CD8-positive, alpha-beta memory T cell (primary cell): ENCODE measurements at places on chromosomes 4 and X. TPM values are rescaled to one million over a fixed set of nuclear protein-coding genes. Genes with fewer than 3 reads are reported as not detected.

Gene HSFX2
- not detected for polyA plus RNA-seq

Gene JCHAIN
- not detected for polyA plus RNA-seq

DNA sequence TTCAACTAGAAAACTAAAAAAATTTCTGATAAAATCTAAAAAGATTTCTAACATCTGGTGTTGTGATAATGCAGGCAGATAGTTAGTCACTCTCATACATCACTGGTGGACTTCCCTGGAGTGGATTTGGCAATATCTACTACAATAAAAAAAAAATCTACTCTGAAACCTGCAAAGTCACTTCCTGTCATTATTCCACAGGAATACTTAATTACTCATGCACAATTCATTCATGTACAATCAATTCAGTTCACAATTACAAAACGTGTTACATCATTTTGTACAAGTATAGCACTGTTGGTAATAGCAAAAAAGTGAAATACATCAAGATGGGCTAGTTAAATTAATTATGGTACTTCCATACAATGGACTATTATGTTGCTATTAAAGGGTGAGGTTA is 16.5 kb upstream of the RHOH start:
- no peak for DNase-seq

Gene AVPR2
- polyA plus RNA-seq: not detected

Gene ARR3
- not detected for polyA plus RNA-seq

DNA sequence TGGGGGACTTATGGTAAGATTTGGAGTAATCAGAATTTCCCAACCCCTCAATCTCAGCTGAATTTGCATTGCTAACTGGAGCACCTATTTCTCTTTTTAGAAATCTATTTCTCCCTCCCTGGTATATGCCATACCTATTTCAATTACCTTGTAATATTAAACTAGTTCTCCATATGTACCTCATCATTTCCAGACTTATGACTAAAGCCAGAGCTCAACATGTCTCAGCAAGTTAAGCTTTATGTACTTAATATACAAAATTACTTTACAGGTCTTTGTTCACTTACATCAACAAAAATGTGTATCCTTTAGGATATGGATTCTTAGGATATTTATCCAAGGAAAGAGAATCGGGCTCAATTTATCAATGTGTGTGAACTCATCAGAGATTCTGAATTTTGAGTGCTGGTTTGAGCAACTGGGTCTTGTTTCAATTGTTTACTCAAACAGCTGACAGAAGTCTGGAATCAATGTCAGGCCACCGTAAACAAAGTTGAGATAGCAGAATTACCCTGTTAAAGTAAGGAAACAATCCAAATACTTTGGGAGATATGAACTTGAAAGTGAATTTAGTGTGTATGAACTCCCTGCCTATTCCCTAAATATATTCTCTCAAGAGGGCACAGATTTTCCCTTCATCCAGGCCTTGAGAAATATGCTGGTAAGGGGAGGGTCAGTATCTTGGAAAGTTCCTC is 199.6 kb downstream of the VEGFC start:
- DNase-seq: no peak

DNA sequence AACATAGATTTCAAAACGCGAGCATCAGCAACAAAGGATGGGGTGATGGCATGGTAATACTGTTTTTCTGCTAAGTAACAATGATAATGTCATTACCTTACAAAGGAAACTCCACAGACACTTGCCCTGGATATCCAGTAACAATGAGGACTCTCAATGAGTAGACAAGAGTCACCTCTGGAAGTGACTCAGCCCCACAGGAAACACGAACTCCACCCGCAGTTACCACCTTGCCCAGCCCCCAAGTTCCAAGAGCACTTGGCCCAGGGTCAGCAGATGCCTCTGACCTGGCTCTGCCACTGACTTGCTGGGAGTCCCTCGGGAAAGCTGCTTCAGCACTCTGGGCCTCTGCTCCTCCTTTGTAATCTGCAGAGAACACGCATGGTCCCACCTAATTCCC is 110.3 kb upstream of the MAP3K15 start:
- DNase-seq: peak; percentile 11

Gene ALB
- not detected for polyA plus RNA-seq

- DNase-seq: no peak
Measured at GRCh38 chr4:12595986-12596385, 888.2 kb downstream of the RAB28 start.

Gene ARX
- not detected for polyA plus RNA-seq

GRCh38 chr4:129531253-129531652 is 435.3 kb downstream of the C4orf33 start:
- DNase-seq: no peak

DNA sequence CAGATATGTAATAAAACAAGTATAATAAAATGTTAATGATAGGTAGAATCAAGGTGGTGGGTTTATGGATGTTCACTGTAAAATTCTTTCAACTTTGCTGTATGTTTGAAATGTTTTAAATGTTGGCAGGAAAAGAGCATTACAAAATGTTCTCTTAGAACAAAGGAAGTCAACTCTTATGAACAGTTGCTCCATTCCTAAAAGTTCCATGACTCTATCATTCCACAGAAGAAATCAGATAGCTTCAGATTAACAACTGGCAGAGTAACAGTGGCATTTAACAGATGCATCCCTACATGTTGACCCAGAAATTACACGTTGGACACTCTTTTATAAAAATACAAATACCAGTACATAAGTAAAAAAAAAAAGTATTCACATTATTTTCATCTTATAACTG is 2023.7 kb downstream of the ARAP2 start:
- DNase-seq: no peak

Gene LINC00632
- polyA plus RNA-seq: not detected

Gene ZBED1
- polyA plus RNA-seq: 41.9 TPM

DNA sequence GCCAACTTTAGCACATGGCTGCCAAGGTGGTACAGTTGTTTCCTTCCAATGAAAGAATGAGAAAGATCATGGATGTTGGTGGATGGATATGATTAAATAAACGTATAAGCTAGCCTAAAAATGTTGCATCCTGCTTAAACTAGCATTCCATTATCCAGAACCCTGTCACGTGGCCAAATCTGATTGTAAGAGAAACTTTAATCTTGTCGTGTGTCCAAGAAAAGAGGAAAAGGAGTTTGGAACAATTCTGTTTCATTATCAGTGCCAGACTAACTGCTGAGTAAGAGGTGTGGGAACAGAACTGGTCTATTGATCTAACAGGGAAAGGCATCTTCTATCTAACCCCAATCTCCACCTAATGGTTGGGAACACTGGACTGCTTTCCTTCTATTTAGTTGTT is 325.2 kb upstream of the BMP3 start:
- DNase-seq: no peak

Gene FAM9B
- polyA plus RNA-seq: not detected

Gene RHOH
- 262 TPM for polyA plus RNA-seq

Gene DIPK2B
- not detected for polyA plus RNA-seq

- DNase-seq: no peak
Measured at GRCh38 chr4:20085653-20086052, 166.1 kb upstream of the SLIT2 start.

Gene PAGE2
- polyA plus RNA-seq: not detected

Gene SAGE1
- polyA plus RNA-seq: not detected

GRCh38 chr4:171521726-171522125 is 291.5 kb upstream of the GALNTL6 start:
- DNase-seq: no peak

Gene PF4V1
- polyA plus RNA-seq: not detected

Gene TBC1D9
- not detected for polyA plus RNA-seq

Gene TEX13D
- not detected for polyA plus RNA-seq

Gene PDE6B
- 21.5 TPM for polyA plus RNA-seq

DNA sequence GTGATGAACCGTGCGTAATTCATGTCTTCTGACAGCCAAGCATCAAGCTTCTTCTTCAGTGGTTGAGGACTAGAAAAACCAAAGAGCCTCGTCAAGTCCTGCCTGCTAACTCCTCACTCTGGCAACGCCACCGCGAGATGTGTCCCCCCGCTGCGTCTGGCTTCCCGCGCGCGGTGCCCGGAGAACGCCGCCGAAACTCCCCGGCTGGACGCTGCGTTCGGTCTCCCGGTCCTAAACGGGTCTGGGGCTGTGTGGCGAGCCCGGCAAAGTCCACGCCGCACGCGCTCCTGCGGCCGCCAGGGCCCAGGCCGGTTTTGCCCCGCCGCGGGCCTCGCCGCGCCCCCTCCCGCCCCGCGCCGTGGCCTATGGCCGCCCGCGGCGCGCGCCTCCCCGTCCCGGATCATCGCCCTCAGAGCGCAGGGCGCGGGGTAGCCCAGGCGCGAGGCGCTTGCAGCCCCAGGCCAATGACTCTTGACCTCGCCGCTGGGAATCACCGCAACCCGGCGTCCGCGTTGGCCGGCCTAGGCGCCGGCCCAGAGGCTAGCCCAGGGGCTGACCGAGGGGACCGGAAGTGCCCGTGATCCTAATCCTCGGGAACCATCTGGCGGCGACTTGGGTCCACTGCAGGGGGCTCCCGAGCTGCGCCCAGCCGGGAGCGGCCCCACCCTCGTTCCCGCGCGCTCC is at the start of gene AADAT:
TSS of gene AADAT (minus strand) at position 289 of the 684 bp plus-strand sequence. CDS start at position 23, 266 bp downstream.
- DNase-seq: no peak

DNA sequence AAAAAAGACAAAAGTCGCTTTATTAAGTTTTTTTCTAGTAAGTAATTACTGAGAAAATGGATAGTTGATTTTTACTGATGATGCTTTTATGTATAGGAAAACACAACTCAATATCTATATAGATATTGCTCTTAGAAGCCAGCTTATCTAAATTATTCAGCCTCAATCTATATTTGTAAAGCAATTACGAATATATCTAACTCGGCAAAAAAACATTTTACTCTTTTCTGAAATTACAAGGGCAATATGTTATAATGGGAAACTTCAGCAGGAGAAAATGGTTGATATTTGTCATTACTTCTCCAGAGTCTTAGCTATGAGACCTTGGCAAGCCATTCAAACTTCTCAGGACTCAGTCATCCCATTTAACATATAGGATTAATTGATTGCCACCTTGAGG is 228.5 kb downstream of the SLC7A11 start:
- no peak for DNase-seq

Gene MAGED4
- polyA plus RNA-seq: 2.1 TPM

- no peak for DNase-seq
Measured at GRCh38 chr4:6474053-6474568, 1.7 kb upstream of the PPP2R2C start.

Gene RTL9
- not detected for polyA plus RNA-seq

Gene DMRTC1B
- 0.92 TPM for polyA plus RNA-seq

Gene CTAG1A
- polyA plus RNA-seq: not detected

DNA sequence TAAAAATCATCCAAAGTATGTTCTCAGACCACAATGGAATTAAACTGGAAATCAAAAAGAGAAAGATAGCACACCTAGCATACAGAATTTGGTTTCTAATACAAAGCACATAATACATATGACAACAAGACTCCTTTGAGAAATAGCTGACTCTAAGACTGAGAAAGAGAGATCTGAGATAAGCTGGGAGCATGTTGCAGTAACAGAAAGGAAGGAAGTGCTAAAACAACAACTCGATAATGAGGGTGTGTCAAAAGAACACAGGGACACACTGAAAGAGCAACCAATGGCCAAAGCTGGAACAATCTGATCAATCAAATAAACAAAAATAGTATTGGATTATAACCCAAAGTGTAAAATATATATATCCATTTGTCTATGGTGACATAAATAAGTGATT is 586.6 kb downstream of the C4orf33 start:
- no peak for DNase-seq

- no peak for DNase-seq
Measured at GRCh38 chr4:145011636-145012035, 86.4 kb downstream of the ANAPC10 start.

Gene KLHL8
- polyA plus RNA-seq: 9.9 TPM

GRCh38 chr4:77581724-77582123 is 23.9 kb upstream of the CXCL13 start:
- DNase-seq: no peak

- DNase-seq: no peak
Measured at GRCh38 chrX:24494647-24495075, 29.6 kb downstream of the PDK3 start.

- no peak for DNase-seq
Measured at GRCh38 chr4:188194421-188194820, 55.2 kb downstream of the TRIML1 start.

- DNase-seq: peak; percentile 59
Measured at GRCh38 chr4:56908206-56909085, 746 bp downstream of the REST start.

Gene POLA1
- 6.2 TPM for polyA plus RNA-seq

GRCh38 chrX:71989768-71990426 is 79.3 kb downstream of the NHSL2 start:
- DNase-seq: no peak

GRCh38 chr4:60088807-60089486 is 1111.2 kb upstream of the ADGRL3 start:
- no peak for DNase-seq

- DNase-seq: no peak
Measured at GRCh38 chr4:136383082-136383481, 1149.2 kb downstream of the PCDH18 start.

Gene VGLL1
- not detected for polyA plus RNA-seq

DNA sequence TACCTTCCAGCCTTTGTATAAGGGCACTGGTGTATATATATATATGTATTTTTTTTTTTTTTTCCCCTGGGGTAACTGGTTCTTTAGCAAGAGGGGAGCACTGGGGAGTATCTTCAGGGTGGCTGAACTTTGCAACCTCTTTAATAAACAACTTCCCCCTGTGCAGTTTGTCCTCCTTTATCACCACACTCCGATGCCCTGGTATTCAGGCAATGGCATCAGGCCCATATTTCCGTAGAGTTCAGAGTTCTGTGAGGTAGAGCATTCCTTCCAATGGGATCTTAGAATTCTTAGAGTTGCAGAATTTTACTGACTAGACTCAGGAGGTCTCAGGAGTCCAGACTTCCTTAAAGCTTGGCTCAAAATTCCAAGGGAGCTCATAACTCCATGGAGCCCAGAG is 24.6 kb downstream of the NYX start:
- DNase-seq: no peak

Gene HPGDS
- not detected for polyA plus RNA-seq

Gene XK
- polyA plus RNA-seq: not detected

GRCh38 chr4:98646422-98646821 is 12.0 kb downstream of the TSPAN5 start:
- no peak for DNase-seq

Gene HSD17B13
- not detected for polyA plus RNA-seq

DNA sequence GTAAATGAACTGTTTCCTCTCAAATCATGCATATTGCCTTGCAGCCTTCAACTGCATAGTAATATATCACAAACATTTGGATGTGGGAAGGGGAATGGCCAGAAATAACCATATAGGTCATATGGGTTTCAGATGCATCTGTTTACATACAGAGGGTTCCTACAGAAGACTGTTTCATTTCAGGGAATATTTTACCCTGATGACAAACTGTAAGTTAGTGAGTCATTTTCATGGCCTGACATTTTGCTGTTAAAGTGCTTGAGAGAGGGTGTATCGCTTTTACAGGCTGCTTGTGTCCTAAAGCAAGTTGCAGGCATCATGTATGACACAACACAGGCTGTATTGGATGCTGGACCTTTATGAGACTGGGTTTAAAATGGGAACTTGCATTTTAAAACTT is 25.5 kb upstream of the AMOT start:
- no peak for DNase-seq

DNA sequence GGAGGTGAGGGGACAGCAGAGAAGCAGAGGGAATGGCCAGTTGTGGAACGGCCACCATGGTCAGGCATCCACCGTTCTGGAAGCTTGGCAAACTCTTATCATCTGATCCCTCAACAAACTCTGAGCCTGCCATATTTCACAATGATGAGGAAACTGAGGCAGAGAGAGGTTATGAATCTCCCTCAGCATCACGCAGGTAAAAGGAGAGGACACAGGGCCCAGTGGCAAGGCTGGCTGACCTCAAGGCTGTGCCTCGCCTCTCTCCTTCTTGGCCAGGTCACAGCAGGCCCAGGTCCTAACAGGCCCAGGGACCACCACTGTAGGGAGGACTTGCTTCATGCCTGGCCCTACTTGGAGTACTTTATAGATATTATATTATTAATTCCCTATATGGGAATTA is 242.8 kb downstream of the EVC2 start:
- no peak for DNase-seq
